ENCODE measurements at places on chromosomes 11 and 22.

DNA sequence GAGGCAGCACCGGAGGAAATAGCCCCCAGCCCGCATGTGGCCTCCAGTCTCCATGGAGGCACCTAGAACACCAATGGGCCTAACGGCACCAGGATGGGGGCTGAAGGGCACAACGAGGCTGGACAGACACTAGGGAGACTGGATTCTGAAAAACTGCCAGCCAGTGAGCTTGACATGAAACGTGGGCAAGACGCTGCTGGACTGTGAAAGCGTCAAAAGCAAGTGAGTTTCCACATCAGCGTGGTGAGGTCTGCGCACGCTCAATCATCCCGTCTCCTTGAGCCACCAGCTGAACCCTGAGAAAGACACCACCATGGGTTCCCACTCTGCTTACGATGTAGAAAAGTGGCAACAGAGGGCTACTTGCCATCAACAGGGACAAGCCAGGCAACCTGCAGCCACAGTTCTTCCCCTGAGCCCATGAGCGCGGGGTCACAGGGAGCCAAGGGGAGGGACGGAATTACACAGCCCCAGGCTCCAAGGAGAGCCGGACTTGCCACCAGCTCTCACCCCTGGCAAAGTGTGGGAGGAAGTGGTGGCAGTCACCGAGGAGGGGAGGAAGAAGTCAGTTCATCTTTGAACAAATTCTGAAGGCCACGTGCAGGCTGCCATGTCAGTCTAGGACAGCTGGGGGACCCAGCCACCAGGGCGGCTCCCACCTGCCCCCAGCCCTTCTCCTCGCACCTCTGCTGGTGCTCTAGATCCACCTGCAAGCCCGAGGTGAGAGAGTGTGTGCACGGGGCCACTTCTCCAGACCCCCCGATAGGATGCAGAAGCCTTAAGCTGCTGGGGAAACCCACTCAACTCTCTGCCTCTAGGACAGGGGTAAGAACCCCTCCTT is 131.1 kb downstream of the MPPED1 start:
- no peak for DNase-seq

DNA sequence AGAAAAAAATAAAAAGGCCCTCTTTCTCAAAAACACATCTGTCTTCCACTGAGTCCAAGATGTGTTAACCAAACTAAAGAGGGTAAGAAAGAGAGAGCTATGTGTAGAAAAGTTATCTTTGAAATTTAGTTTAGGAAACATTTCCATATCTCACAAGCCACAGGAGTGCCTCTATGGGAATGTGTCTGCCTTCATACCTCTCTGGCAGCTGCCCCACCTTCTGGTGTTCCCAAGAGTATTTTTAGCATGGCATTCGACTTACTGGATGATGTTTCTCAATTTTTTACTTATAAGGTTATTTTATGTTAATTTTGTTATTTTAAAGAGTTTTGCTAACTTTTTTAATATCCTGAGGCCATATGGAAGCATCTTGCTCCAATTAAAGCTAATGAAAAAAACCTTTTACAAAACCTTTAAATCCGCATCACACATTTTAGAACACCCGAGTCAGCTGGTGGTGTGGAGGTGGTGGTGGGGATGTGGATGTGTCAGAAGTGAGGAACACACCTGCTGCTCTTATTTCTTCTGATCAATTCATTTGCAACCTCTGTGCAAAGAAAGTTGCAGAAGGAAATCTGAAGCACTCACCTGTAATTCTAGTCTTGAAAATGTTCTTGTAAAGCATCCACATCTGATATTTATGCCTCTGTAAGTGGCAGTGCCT is 112.2 kb downstream of the NCAM1 start:
- DNase-seq = no peak

DNA sequence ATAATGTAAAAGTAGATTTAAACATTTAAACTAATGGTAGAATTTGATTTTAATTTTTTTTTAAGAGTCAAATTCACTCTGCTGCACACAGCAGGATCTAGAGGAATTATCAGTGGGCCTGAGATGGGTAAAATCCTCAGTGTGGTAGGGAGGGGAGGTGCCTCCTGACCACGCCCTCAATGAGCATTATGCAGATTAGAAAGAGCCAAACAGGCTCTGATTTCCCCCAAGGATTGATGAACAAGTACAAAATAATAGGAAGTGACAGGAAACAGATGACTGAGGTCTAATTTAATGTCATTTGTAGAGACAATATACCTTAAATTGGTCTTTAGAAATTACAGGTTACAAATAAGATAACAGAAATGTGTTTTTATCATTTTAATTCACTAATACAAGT is 155.2 kb downstream of the DCDC1 start:
- no peak for DNase-seq

DNA sequence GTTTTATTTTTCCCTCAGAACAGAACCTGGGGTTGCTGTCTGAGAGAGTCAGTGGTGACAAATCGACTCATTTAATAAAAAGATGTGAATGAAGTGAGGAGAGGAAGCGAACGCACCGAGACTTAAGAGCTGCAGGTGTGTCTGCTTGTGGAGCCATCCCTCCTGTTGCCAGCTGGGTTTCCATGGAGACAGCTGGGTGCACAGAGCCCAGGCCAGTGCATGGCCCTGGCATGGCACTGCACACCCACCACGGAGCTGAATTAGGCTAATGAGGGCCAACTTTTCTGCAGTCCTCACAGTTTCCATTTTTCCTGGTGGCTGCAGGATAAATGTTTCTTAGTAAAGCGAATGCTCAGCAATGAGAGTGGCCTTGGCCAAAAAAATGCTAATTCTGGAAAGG is 750.2 kb downstream of the OPCML start:
- no peak for DNase-seq

DNA sequence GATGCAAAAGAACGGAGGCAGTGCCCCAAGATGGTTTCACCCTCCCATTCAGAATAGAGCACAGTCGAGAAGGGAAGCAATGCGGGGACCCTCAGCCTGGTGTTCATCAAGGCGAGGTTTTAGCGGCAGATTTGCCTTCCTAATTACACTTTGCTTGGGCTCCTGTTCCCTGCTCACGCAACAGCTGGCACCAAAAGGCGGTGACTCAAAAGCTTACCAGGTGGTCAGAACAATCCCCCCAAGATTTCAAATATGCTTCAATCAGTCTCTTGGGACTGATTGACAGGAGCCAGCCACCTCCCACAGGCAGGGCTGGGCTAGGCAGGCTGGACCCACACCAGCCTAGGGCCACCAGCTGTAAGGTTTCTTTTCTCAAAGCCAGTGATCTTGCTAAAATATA is 14.2 kb downstream of the IGSF9B start:
- no peak for DNase-seq

GRCh38 chr11:63488789-63489188 is 2.2 kb downstream of the PLAAT5 start:
- DNase-seq = no peak

DNA sequence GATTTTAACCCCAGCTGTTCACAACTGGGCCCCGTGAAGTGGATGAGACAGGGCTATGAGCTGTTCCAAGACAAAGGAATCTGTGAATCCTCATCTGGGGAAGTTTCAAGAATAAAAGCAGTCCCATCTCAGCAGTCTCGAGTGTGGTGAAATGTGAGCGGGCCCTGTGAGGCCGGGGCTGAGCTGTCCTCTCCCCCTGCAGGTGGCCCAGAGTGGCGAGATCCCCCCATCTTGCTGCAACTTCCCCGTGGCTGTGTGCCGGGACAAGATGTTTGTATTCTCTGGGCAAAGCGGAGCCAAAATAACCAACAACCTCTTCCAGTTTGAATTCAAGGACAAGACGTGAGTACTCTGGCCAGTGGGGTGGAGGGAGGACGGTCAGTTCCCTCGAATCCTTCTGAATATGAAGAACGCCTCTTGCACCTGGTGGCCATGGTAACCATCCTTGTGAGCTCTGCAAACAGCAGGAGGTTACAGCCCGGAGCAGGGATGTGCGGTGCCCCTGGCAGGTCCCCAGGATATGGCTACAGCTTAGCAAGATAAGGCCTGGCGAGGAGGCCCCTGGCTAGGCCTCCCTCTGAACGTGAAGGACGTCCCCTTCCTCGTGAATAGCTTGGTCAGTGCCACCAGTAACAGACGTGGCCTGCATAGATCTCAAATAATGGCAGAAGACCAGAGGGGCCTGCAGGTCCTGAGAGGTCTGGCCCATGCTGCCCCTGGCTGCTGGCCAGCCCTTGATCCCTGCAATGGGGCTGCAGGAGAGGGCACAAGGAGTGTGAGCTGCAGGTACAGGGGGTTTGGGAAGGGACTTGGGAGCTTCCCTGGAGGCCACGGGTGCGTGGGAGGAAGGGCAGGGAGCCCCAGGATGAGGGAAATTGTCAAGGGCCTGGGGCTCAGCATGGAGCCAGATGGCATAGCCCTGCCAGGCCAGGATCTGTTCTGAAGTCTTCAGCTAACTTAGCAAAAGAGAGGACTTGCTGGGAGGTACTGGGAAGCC is 8.4 kb downstream of the LZTR1 start:
- DNase-seq = no peak

DNA sequence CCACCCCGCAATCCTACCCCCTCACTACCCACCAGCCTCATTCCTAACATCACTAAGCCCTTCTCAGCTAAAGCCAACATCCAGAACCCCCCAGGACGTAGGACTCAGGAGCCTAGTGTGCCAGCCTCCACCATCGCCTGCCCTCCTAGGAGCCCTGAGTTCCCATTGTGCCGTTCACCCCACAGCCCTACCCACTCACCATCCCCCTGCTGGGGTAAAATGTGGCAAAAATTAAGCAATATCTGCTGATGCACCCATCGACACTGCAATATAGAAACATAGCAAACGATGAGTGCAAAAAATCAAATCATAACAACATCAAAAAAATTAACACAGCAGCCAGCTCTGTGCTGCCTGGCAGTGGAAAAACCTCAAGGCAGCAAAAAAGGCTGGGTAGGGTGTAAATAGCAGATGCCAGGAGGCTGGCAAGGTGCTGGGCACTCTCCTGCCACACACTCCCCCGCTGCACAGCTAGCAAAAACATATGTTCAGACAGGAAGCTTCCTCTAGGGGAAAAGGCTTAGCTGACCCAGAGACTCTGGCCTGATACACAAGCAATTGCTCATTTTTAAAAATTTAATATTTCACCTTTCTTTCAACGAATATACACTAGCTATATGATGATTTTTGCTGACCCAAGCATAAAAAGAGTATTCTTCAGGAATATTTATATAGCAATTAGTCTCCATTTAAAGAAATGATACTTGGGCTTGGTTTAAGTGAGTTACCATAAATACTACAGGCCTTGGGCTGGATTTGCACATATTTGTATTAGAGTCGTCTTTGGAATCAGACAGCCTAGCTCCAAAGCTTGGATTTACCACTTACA is 33.8 kb downstream of the PRDM10 start:
- no peak for DNase-seq

- peak; percentile 92 for DNase-seq
Observed at GRCh38 chr11:79440571-79441460, at the start of gene TENM4. TSS of gene TENM4 (minus strand) at chr11:79441030. CDS start at chr11:79069944, 371,086 bp downstream.

DNA sequence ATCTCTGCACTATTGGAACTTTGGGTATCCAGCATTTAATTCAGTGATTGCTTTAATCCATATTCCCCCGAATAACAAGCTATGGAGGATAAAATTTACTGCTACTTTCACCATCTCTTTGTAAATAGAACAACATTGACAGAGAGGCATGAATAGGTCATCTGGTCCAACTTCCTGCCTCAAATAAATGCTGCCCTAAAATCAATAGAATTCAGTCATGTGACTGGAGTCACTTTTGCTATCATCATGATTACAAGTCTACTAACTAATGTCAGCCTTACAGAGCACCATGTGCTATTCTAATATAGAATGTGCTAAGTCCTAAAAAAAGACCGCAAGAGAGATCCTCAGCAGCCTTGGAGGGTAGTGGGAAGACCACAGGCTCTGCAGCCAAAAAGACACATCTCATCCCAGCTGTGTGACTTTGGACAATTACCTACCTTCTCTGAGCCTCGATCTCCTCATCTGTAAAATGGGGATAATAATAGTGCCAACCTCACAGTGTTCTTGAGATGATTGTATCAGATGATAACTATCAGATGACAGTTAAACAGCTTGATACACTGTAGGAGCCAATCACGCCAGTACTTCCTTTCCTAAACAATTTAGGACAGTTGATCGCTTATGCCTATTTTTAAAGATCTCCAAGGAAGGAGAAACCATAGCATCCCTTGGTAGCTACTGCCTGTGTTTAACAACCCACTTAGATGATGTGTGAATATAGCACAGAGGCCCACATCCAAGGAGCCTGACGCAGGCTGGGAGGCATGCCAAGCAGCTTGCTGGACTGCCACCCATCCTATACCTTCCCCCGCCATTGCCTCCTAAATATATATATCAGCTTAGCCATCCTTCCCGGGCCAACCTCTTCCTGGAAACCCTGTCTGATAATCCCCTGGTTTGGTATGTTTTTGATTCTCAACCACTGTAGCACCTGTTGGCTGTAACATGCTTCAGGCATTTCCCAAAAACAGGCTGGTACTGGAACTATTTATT is 77.3 kb upstream of the PHF21A start:
- DNase-seq = no peak

Data from IMR-90 (cell line).